Fibroblast of skin of right biceps (primary cell): ENCODE measurements at places on chromosomes 11 and 22.
A peak's percentile ranks its signal among the peaks of the same experiment; 100 is the strongest.

DNA sequence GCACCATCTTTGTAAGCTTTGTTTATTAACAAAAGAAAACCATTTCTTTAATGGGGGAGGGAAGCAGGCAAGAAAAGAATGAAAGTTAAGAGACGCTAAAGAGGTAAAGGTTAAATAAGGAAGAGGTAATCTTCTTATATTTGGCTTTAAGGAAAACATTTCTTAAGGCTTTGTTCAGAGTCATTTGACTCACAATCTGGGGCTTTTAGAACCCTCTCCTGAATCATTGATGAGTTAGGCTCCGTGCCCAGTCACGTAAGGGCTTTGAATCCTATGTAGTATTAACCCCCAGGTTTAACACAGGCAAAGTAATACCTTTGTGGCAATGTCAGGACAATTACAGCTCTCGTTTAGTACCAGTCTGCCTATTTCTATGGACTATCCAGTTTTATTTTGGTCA, 26.1 kb downstream of the MADD start:
- DNase-seq, result no peak

DNA sequence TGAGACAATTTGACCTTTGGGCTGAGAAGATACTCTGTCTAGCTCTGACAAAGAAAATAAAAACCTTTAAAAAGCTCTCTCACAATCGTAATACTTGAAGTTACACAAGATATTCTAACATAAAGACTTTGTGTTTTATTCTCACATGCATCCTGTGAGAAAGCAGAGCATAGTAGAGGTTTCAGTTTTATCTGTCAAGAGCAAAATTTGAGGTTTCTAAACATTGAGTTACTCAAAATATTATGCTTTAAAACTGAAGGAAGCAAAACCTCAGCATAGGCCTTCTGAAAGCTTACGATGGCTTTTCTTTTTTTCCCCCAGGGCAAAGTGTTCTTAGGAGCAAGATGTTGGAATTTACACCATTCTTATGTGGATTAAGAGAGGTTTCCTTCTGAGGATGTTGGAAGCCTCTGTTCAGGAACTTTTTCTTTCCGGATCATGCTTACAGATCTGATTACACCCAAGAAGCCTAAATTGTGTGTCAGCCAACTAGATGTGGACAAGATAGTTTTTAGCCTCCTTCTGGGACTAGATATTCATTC, 15.0 kb upstream of the OR51M1 start:
- no peak for DNase-seq

- peak; percentile 49 for DNase-seq
Measured at GRCh38 chr11:109697140-109697843, 275.3 kb downstream of the C11orf87 start.

GRCh38 chr22:37747080-37747714, 50.3 kb downstream of the TRIOBP start:
- DNase-seq, result peak; percentile 44

DNA sequence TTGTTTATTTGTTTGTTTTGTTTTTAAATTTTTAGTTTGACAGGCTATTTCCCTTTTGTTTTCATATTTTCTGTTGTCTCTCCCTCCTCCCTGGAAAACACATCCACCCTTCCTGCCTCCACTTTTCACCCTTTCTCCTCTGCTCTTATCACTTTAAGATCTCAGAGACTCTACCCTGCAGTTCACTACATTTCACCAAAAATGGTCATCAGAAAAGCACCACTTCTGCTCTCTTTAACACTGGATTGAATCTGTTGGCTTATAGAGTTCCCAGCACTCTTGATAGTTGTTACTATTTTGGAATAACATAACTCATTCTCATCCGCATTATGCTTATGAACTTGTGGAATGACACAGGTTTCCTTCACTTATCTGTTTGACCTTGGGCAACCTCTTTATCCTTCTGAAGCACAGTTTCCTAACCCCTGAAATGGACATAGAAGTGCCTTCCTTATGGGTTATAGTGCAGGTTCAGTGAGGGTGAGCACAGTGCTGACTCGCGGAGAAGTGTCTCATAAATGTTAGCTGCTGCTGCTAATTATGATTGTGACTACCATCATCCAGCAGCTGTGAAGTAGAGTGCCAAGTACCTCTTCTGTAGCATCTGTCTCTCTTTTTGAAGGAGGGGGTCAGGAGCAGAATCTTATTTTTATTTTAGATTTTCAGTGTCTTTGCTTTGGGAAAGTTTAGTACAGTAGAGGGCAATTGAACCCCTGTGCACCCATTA, 15.0 kb downstream of the TEAD1 start:
- no peak for DNase-seq

GRCh38 chr11:33687733-33688479, 12.7 kb downstream of the C11orf91 start:
- peak; percentile 78 for DNase-seq

GRCh38 chr11:8228231-8228630, 35.4 kb downstream of the LMO1 start:
- no peak for DNase-seq

DNA sequence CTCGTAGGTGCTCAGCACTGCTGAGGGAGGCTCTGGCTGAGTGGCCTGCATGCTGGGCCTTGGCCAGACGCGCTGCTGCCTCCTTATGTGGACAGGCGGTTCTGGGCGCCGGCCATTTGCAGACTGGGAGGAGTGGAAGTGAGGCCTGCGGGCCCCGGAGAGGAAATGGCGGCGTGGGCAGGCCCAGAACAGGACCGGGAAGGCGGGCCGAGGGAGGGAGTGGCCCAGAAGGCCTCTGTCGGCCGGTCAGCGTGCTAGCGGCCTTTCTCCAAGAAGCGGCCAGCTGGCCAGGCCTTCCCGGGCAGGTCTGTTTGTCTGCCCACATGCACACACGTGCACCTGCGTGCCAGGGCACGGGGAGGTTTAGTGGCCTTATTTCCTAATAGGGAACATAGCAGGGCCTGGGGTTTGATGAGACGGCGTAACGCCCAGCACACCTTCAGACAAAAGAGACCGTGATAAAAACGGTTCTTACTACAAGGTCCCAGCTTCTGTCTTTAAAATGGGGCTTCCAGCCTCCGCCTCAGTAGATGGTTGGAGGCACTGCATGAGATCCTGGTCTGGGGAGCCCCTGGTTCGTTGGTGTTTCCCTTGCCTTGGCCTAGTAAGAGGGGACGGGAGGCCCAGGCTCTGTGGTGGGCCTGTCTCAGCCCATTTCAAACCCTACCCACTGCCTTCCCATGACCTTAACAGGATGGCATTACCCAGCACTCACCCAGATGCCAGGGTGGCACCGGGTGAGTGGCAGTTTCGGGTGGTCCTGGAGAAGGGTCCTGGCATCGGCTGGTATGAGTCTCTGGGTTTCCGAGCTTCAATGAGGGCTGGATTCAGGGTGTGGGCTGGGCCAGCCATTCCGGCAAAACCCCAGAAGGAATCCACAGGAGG, 65.1 kb upstream of the PPARA start:
- DNase-seq, result no peak

- DNase-seq, result no peak
Measured at GRCh38 chr11:131865860-131866259, 495.4 kb downstream of the NTM start.

GRCh38 chr11:70712471-70712870, 314.1 kb downstream of the CTTN start:
- no peak for DNase-seq

DNA sequence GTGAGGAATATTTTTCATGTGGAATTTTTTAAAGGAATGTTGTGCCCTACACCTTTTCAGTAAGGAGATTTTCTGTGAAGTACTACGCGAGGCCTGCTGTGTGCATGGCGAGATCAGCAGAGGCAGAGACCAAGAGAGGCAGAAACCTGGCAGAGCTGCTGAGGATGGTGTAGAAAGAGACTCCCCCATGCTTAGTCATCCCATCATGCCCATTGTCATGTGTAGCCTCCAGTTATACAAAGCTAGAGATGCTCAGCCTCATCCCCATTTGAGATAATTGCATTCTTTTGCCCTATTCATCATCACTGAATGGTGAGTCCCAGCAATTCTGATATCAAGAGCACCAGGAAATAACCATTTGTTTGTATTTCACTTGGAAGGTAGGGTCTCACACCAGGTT, 3.0 kb upstream of the MS4A7 start:
- no peak for DNase-seq

- DNase-seq, result no peak
Measured at GRCh38 chr11:75163921-75164849, 13.3 kb downstream of the SLCO2B1 start.

DNA sequence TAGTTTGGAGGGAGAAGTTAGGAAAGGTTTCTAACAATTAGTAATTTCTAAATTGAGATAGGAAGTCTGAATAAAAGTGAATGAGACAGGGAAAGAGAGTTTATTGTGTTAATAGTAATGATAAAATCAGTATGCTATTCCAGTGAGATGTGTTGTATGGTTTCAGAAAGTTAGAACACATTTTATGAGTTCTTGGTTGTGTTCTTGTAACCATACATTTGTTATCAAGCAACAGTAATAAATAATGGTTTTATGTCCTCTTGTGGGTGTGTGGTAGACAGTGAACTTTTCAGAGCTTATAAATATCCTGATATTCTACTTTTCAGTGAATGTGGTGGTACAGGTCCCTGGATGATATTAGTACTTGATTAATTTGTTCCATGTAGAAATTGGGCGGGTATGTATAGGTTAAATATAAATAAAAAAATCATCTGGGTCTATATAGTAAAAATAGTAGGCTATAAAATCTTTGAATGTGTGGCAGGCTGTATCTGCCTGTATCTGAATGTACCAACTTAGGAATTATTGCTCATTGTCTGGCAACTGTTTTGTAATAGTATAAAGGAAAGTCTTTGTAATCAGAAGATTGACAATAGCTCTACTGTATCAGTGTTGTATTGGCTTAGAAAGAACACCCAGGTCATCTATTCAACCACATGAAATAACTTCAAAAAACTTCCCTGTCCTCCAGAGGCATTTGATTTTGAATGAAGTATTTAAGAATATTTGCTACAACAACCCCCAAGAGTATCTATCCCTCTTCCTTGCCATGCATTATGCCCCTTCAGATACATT, 54.8 kb downstream of the UVRAG start:
- no peak for DNase-seq

DNA sequence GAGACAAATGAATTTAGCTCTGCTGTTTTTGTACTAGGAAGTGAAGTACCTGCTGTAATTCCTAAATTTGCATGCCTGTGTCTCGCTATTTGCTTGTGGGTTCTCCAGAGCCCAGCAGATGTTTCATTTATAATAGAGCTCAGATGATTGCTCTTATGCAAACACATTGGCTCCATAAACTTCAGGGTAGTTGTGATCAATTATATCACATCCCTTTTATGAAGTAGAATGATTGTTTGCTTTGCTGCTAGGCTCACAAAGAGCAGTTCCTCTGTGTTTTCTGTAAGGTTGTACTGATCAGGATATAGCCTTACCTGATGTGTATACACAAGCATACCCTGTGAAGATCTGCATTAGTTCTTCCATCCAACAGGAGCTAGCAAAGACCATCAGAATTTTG, 64.1 kb downstream of the C11orf87 start:
- DNase-seq, result no peak

DNA sequence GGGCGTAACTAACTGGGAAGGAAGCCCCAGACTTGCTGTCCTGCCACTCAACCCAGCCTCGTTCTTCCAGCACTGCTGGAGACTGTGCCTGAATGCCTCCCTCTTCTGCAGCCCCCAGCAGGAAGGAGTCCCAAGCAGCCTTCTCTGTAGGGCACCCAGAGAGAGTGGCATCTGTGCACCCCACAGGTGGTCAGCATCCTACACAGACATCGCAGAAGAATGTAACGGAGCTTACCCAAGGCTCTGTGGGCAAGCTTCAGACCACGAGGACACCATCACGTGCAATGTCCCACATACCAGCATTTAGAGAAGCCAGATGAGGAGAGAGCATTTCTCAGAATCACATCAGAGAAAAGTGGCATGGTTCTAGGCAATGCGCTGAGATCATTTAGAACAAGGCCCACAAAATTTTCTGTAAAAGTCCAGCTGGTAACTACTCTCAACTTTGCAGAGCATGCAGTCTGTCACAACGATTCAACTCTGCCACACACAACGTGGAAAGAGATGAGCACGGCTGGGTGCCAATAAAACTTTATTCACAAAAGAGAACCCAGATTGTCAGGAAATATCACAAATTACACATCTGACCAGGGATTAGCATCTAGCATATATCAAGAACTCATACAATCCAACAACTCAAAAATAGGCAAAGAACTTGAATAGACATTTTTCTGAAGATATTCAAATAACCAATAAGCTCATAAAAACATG, 33.4 kb downstream of the SHANK2 start:
- no peak for DNase-seq

- DNase-seq, result no peak
Measured at GRCh38 chr11:12411393-12411792, 34.0 kb downstream of the PARVA start.

DNA sequence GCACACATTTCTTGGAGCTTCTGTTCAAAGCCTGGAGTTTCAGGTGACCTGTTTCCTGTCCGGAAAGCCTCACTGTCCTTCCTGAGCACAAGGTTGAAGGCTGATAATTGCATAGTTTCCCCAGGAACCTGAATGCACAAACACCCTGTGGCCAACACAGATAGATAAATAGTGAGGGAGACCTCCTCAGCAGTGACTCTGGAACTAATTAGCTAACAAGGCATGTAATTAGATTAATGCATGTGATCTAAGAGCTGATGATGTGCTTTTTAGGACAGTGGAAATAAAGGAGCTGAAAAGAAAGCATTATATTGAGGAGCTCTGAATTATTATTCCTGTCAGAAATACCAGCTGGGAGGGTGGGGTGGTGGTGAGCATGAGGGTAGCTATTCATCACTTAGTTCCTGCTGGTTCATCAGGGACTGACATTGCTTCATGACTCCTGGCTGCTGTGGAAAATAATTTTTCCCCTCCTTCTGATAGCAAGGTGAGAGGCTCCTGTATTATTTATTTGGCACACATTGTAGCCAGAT, 101.1 kb downstream of the NELL1 start:
- DNase-seq, result no peak

GRCh38 chr11:79661373-79661772, 220.5 kb upstream of the TENM4 start:
- DNase-seq, result no peak

GRCh38 chr11:2304506-2305139, 2.8 kb downstream of the TSPAN32 start:
- DNase-seq, result no peak

- DNase-seq, result no peak
Measured at GRCh38 chr11:70569618-70569890, 171.2 kb downstream of the CTTN start.

DNA sequence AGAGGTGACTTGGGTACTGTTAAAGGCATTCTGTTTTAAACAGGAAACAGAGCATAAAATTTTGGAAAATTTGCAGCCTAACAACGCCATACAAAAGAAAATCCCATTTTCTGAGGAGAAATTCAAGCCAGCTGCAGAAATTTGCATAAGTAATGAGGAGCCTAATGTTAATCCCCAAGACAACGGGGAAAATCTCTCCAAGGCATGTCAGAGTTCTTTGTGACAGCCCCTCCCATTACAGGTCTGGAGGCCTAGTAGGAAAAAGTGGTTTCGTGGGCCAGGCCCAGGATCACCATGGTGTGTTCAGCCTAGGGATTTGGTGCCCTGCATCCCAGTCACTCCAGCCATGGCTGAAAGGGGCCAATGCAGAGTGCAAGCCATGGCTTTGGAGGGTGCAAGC, 1333.1 kb upstream of the TENM4 start:
- no peak for DNase-seq

DNA sequence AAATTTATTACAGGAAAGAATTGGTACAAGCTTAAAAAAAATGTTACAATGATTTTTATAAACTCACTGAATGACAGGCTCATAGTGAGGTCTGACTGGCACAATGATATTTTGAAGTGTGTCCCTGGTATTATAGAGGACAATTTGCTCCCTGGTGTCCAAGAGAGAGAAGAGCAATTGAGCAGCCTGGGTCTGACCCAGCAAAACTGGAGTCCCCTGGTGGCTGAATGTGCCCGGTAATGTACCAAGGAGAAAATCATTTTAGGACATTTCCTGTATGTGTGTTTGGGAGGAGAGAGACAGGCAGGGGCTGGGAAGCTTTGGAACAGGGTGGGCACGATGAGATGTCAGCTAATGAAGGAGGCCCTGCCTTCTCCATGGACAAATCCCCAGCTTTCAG, 125.3 kb downstream of the APOL5 start:
- peak; percentile 47 for DNase-seq
